ENCODE measurements at places on chromosomes 3 and 15.
A peak's percentile ranks its signal among the peaks of the same experiment; 100 is the strongest.

GRCh38 chr3:105807146-105807545 lies 61.7 kb downstream of the CBLB start:
- DNase-seq, result no peak

DNA sequence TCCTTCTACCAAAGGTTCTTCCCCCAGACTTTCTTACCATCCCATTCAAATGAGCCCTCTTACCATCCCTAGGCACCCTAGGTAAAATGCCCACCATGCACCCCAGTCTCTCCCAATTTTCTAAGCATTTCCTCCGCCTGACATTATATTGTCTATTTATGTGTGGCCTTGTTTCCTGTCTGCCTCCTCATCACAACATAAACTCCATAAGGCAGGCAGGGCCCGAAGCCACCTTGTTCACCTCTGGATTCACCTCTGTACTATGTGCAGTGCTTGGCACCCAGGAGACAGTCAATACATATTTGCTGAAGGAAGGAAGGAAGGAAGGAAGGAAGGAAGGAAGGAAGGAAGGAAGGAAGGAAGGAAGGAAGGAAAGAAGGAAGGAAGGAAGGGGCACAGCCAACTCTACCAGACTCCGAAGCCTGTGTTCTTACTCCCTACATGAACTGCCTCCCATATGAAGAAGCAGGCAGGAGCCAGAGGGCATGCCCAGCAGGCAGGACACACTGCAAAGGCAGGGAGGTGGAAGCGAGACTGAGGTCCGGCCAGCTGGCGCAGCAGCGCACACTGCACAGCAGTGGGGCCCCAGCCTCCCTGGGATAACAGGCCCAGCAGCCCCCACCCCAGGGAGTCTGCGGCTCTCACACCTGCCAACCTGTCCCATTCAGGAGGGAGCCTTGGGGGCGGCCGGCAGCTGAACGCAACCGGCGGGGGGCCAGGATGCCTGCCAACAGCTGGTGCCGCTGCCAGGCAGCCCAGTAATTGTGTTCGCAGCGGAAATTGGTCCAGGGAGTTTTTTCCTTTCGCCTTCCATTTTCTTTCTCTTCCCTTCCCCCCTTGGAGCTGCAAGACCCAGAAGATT lies 106.0 kb upstream of the LINGO1 start:
- DNase-seq, result no peak

DNA sequence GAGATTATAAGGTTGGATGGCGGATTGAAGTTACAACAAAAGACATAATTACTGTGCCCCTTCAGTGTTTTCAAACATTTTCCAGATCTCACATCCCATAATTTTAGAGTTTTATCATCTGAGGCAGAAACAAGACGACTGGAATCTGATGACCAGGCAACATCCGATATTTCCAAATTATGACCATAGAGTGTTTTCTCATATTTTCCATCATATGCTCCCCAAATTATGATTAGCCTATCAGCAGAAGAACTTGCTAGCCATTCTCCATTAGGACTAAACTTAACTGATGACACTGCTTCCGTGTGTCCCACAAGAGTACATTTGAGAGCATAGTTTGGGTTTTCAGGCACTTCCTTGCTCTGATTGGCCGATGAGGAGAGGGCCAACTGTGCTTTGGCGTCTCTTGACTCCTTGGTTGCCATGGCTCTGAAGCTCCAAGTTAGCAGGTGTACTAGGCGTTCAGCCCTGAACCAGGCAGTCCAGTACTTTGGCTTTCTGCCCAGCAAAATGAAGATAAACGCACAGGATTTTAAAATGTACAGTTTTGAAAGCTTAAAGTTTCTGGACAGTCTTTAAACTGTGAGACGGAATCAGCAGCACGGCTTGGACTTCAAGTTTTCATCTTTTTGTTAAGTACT lies 638 bp downstream of the WDR5B start:
- DNase-seq, result peak; percentile 46

GRCh38 chr3:45173776-45174175 lies 27.6 kb upstream of the CDCP1 start:
- DNase-seq, result no peak

DNA sequence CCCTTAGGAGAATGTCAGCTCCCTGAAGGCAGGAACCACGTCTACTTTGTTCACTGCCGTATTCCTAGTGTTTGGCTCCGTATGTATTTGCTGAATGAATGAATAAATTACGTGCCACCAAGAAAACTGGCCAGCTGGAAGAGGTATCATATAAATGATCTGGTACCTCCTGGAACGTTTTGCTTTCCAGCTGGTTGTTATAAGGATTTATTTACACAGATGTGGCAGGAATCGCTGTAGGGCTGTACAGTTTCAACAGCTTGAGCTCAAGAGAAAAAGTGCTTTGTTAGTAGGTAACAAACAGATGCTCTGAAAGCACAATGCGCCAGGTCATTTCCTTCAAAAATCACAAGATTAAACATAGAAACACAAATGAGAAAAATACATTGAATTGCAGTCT lies 108.8 kb upstream of the ATP2B2 start:
- no peak for DNase-seq

- DNase-seq, result no peak
Observed at GRCh38 chr3:151093905-151094304, 8.4 kb downstream of the MED12L start.

GRCh38 chr15:62505762-62506161 lies 340.7 kb upstream of the C2CD4B start:
- no peak for DNase-seq

DNA sequence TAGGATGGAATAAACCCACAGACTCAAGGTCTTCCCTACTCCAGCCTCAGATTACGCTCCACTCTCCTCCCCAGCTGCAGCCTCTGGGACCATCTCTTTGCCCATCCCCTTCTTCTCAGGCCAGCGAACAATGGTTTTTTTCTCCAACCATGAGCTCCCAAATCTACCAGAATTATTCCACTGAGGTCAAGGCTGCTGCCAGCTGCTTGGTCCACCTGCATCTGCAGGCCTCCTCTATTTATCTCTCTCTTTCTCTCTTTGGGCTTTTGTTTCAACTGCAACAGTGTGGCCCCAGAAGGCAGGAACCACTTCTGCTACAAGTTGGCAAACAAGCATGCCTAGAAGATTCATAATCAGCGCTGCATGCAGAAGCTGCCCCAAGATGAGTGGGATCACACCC lies 19.1 kb downstream of the CHRM5 start:
- DNase-seq, result no peak

DNA sequence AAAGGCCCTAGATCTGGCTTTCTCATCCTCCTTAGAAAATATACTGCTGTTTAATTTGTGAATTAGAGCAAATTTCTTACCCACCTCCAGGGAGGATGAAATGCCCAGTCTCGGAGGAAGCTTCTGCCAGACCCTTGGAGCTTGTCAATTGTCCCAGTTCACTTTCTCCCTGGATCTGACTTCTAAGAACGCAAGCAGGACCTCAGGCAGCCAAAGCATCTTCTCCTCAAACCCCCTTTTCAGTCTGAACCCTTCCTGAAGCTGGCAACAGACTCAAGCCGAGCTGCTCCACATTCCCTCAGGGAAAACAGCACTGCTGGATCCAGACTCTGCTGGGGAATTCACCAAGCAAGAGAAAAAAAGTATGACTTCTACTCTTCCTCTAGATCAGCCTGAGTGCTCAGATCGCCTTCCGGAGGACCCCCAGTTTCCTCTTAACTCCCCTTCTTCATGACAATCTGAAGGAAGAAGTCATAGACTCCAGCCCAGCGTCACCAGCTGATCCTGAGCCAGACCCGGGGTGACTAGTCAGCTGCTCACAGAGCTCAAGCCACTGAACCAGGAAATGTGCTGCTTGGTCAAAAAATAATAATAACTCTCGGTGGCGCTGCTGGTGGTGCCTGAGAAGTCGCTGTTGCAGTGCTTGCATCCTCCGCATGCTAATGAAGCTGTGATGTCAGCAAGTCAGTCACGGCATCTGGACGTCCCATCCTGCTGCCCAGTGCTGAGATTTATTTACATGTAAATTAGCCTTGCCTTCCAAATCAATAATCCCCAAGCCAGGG lies at the start of gene PRICKLE2:
Gene PRICKLE2 (minus strand): TSS at position 641 of the 785 bp plus-strand sequence. CDS start 26,539 bp downstream, outside the sequence.
- DNase-seq, result peak; percentile 46

DNA sequence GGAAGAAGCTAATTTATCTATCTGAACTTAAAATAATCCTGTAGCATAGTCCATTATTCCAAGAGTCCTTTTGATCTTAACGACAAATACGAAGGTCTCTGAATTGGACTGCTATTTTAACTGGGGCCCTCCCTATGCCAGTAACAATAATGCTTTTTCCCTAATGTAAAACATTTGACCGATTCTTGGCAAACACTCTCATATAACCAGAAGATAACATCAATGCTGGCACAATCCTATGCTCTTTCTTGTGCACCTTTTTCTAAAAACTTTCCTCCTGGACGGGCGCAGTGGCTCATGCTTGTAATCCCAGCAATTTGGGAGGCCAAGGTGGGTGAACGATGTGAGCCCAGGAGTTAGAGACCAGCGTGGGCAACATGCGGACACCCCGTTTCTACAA lies 3.9 kb downstream of the LRRFIP2 start:
- no peak for DNase-seq

GRCh38 chr3:179324270-179324754 lies 1.5 kb downstream of the ZNF639 start:
- DNase-seq, result peak; percentile 47

DNA sequence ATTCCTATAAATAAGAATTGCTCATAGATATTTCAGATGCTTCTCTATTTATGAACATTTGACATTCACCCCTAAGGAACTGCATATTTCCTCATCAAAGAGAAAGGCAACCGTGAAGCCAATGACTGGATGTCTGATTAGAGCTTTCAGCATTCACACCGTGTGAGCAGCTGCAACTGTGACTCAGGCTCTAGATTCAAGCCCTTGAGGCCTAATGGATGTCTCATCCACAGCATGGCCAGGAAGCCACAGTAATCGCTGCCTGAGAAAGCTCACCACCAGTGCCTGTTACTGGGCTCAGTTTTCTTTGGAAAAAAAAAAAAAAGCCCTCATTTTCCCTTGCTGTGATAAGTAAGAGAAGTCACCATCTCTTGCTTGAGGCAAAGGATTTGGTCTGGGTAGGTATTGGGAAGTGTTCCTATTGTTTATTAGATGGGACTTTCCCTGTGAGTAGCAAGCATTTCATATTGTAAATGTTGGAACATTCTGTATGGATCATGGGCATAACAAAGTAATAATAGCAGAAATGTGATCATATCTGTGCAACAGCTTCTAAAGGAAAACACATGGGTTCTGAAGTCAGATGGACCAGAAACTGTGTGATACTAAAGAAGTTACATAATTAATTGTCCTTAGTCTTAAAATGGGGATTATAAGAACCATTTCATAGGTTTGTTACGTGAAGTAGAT lies 783.7 kb downstream of the AGBL1 start:
- DNase-seq, result peak; percentile 2

GRCh38 chr3:178043084-178043483 lies 493.2 kb upstream of the KCNMB2 start:
- DNase-seq, result no peak

- no peak for DNase-seq
Observed at GRCh38 chr15:82138306-82138705, 92.5 kb upstream of the MEX3B start.

- DNase-seq, result no peak
Observed at GRCh38 chr15:43125100-43125661, 8.2 kb upstream of the TMEM62 start.

- no peak for DNase-seq
Observed at GRCh38 chr15:92817339-92817886, 82.7 kb upstream of the CHD2 start.

- no peak for DNase-seq
Observed at GRCh38 chr3:169564883-169565282, 98.6 kb downstream of the MECOM start.

DNA sequence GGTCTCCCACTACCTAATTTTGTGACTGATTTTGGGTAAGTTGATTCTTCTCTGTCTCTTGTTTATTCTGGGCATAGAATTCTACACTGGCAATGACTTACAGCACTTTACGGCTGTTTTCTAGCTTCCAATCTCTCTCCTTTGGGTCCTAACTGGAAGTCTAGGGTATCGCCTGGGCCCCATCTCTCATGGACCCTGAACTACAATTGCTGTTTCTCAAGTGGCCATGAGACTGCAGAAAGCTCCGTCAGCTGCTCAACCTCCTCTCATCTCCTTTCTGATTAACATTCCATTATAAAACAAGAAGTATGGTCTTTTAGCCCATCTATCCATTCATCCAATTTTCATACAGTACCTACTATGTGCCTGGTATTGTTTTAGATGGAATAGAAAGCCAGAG lies 4.4 kb upstream of the PXYLP1 start:
- no peak for DNase-seq

GRCh38 chr15:90143166-90143655 lies 40.9 kb upstream of the IDH2 start:
- peak; percentile 50 for DNase-seq

DNA sequence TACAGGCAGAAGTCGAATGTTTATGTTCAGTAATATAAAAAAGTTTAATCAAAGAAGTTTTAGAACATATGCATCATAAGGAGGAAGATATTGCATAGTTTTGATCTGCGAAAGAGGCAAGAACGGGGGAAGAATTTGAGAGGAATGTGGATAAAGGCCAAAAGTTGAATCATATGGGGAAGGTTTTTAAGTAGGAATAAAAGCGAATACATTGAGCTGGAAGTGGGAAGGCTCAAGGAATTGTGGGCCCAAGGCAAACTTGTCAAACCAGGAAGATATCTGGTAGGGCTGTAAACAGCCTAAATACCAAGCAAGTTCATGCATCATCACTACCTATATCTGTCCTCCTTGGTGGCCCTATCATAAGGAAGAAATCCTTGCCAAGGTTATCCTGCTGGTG lies 186.9 kb downstream of the MAGI1 start:
- peak; percentile 77 for DNase-seq

- DNase-seq, result peak; percentile 33
Observed at GRCh38 chr3:51389423-51390183, 1.5 kb upstream of the RBM15B start.

DNA sequence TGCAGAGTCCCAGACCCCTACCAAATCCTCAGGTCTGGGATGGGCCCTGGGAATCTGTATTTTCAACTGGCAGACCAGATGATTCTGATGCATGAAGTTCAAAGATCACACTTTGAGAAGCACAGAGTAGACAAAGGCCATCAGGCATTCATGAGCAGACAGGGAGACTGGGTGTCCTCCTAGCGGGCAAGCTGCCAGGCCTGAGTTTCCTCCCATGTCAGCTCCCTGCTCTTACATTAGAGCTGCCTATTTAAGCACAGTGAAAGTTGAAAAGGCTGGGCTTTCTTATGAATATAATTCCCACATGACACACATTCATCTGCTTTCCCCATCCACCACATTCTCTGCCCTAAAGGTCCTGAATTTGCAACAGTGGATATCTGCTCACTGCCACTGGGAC lies 14.0 kb downstream of the CAPN3 start:
- no peak for DNase-seq

Measured in amniotic epithelial cell (primary cell).